ENCODE measurements at places on chromosomes 13 and 19.

GRCh38 chr13:99067159-99067985 is 89.5 kb upstream of the DOCK9 start:
- no peaks in the 10 kb centered on the region for H3K36me3 ChIP-seq
- no peaks in the 10 kb centered on the region for H3K4me1 ChIP-seq
- H3K27me3 ChIP-seq, result no peaks in the 10 kb centered on the region
- H3K4me3 ChIP-seq, result no peak overlapping the region
- DNase-seq, result no peak

DNA sequence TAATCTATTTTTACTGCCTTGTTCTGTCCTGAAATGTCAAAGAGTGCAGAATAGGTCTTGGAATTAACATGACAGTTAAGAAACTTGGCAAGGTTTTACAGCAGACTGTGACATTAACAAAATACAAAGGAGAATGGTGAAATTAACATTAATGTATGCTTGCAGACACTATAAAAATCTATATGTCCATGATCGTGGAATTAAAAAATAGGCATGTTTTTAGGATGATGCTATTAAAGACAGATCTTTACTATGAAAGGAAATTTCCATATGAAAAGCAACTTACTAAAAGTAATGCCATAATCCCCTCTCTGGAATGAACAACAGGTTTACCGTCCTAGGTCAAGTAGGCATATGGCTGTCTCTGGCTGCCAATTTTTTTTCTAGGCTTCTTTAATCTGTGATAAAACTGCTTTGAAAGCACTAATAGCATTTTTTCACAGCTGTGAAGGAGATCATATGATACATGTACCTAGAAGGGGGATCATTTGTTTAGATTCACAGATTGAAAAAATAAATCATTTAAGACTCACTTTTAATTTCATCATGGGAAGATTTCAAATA is 291.5 kb downstream of the ZNF536 start:
- no peaks in the 10 kb centered on the region for H3K36me3 ChIP-seq
- H3K4me1 ChIP-seq, result no peaks in the 10 kb centered on the region
- DNase-seq, result no peak

DNA sequence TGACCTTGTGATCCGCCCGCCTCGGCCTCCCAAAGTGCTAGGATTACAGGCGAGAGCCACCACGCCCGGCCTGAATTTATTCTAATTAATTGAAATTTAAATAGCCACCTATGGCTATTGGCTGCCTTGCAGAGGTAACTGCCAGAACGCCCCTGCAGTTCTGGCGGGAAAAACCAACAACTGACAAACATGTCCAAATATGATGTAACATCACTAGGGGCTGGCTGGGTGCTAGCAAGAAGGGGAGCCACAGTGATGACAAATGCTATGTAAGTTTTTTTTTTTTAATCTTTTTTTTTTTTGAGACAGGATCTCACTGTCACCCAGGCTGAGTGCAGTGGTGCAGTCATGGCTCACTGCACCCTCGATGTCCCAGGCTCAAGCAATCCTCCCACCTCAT is 12.9 kb downstream of the ZSWIM9 start:
- H3K4me1 ChIP-seq, result no peaks in the 10 kb centered on the region
- no peaks in the 10 kb centered on the region for H3K36me3 ChIP-seq
- no peak overlapping the region for H3K4me3 ChIP-seq
- no peak for DNase-seq

- no peak for DNase-seq
- H3K27me3 ChIP-seq, result no peaks in the 10 kb centered on the region
- H3K27ac ChIP-seq, result peak overlapping the region; percentile 95
- peak overlapping the region; percentile 85 for H3K4me3 ChIP-seq
- H3K36me3 ChIP-seq, result no peaks in the 10 kb centered on the region
- no peaks in the 10 kb centered on the region for H3K4me1 ChIP-seq
These were observed 18.1 kb upstream of the LRP3 start for GRCh38 chr19:33175886-33176669.

DNA sequence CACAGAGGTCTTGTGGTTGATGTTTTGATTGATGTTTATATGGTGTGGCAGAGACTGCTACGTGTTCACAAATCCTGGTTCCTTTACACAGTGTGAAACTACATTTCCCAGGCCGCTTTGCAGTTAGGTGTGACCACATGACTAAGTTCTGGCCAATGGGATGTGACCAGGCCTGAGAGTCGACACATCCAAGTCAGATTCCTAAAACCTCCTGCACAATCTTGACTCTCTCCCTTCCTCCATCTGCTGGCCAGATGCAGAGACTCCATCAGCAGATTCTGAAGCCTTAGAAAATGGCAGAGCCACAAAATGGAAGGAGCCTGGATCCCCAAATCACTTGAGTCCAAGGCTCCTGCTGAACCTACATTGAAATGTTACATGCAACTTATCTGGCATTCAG is 12.6 kb downstream of the CD37 start:
- no peaks in the 10 kb centered on the region for H3K36me3 ChIP-seq
- no peaks in the 10 kb centered on the region for H3K4me1 ChIP-seq
- no peak for DNase-seq
- H3K27me3 ChIP-seq, result no peaks in the 10 kb centered on the region
- H3K4me3 ChIP-seq, result no peak overlapping the region

DNA sequence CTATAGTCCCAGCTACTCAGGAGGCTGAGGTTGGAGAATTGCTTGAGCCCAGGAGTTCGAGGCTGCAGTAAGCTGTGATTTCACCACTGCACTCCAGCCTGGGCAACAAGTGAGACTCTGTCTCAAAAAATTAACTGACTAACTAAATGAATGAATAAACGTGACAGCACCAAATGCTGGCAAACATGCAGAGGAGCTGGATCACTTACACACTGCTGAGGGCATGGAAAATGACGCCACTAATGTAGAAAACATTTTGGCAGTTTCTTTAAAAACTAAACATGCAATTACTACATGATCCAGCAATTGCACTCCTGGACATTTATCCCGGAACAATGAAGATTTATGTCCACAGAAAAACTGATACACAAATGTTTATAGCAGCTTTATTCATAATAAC is 31.3 kb upstream of the GTF3A start:
- no peaks in the 10 kb centered on the region for H3K4me1 ChIP-seq
- no peak overlapping the region for H3K27ac ChIP-seq
- no peaks in the 10 kb centered on the region for H3K36me3 ChIP-seq
- H3K4me3 ChIP-seq, result no peak overlapping the region

GRCh38 chr19:12778017-12778904 is 2.9 kb upstream of the HOOK2 start:
- peak; percentile 86 for DNase-seq
- peak overlapping the region; percentile 97 for H3K27ac ChIP-seq
- H3K4me3 ChIP-seq, result peak overlapping the region; percentile 80
- peaks cover 8% of the 10 kb centered on the region for H3K4me1 ChIP-seq
- no peaks in the 10 kb centered on the region for H3K36me3 ChIP-seq

DNA sequence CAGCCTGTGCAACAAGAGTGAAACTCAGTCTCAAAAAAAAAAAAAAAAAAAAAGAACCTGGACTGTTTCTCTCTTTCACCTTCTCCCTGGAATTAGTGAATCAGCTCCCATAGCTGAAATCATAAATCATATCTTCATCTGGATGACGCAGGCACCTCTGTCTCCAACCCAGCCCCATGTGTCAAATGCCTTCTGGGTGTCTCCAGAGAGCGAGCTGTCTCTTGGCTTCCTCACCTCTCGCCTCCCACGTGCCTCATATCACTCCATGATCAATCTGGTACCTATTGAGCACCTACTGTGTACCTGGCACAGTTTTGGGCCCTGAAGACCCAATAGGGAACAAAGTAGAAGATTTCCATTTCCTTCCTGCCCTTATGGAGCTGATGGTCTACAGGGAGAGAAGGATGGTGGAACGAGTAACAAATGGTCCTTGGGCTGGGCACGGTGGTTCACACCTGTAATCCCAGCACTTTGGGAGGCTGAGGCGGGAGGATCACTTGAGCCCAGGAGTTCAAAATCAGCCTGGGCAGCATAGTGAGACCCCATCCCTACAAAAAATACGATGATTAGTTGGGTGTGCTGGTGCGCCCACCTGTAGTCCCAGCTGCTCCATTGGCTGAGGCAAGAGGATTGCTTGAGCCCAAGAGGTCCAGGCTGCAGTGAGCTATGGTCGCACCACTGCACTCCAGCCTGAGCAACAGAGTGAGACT is 2.5 kb downstream of the HSD11B1L start:
- H3K36me3 ChIP-seq, result no peaks in the 10 kb centered on the region
- H3K27me3 ChIP-seq, result no peaks in the 10 kb centered on the region
- H3K4me1 ChIP-seq, result peaks cover 13% of the 10 kb centered on the region
- DNase-seq, result no peak
- no peak overlapping the region for H3K4me3 ChIP-seq

DNA sequence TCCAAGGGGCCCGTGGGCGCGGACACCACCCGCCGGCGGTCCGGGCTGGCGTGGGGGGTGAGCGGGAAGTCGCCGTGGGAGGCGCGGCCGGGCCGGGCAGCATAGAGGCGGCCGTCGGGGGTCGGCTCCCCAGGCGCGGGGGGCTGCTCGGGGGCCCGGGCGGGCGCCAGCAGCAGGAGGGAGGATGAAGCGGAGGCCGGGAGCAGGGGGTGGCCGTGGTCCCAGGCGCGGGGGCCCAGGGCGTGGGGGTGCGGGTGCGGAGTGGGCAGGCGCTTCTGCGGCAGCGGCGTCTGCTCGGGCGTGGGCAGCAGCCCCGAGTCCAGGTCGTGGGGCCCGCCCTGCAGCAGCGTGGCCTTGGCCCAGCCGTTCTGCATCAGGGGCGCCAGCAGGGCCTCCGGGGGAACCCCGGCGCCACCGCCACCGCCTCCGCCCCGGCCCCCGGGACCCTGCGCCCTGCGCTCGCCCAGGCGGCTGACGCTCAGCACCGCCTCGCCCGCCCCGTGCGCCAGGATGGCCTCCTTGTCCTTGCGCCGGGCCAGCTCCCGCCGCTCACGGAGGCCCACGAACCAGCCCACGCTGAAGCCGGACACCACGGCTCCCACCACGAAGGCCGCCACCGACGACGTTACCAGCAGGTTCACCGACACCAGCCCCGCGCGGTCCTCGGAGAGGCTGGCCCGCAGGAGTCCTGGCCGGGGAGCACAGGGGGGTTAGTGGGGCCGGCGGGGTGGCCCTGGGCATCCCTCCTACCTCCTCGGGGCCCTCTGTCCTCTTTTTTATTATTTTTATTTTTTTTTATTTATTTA is 4.2 kb upstream of the LRG1 start:
- no peak for DNase-seq
- no peak overlapping the region for H3K27ac ChIP-seq
- H3K36me3 ChIP-seq, result no peaks in the 10 kb centered on the region

DNA sequence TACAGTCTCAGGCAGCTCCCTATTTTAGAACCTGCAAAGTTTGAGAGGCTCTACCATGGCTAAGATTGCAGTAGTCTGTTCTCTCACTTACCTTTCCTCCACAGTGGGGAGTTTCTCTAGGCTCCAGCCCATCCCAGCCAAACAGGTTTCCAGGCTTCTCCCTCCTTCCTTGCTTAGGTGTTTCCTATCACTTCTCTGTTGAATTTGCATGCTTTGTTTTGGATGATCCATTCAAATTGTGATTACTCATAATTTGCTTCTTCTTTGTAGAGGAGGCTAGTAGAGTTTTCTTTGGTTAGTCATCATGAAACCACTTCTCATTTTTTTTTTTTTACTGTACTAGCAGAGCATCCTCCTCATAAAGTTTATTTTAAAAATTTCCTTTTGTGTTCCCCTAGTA is 1242.2 kb upstream of the MIR17HG start:
- H3K4me3 ChIP-seq, result no peak overlapping the region
- H3K36me3 ChIP-seq, result no peaks in the 10 kb centered on the region
- DNase-seq, result no peak
- H3K27ac ChIP-seq, result no peak overlapping the region
- no peaks in the 10 kb centered on the region for H3K4me1 ChIP-seq

DNA sequence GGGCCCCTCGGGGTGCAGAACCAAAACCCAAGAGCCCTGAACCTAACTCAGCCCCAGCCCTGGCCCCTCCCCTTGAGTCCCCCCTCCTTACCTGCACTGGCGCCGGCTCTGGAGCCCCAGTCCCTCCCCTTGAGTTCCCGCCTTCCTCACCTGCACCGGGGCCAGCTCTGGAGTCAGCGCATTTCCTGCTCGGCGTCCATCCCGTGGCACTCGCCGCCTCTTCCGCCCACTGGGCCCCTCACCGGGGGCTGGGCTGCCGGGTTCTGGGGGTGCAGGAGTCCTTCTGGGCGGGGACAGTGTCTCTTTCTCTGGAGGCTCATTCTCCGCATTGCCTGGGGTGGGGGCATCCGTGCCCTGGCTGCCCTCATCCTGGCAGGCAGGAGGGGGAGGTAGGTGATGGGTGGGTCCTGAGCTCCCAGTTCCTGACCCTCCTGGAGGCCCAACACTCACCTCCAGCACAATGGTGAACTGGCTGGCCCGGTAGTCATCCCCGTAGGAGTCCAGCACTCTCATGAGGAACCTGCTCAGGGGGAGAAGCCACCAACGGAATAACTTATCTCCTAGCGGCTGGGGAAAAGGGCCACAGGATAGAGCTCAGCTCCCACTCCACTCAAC is 5.3 kb downstream of the NDUFA3 start:
- no peaks in the 10 kb centered on the region for H3K4me1 ChIP-seq
- no peak overlapping the region for H3K27ac ChIP-seq
- no peak for DNase-seq
- no peak overlapping the region for H3K4me3 ChIP-seq

- H3K27me3 ChIP-seq, result no peaks in the 10 kb centered on the region
- H3K27ac ChIP-seq, result no peak overlapping the region
- no peak for DNase-seq
- no peak overlapping the region for H3K4me3 ChIP-seq
- no peaks in the 10 kb centered on the region for H3K4me1 ChIP-seq
- no peaks in the 10 kb centered on the region for H3K36me3 ChIP-seq
These were observed 8.5 kb downstream of the PLEKHA4 start for GRCh38 chr19:48859711-48860572.

DNA sequence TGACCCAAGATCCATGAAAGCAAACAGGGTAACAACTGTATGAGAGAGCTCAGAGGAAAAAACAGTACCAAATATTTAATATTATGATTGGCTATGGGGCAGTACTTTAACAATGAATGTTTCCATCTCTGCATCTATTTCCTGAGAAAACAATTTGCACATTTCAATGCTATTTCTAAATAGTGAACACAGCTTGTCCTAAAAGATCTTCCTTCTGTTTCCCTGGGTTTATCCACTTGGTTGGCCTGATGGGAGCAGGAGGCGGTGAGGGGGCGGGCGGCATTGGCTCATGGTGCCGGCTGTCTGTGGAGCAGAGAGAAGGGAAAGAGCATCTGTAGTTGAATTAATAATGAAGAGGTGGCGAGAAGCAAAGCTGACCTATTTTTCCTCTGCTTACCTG is 291.4 kb downstream of the DCLK1 start:
- H3K27me3 ChIP-seq, result no peaks in the 10 kb centered on the region
- no peak overlapping the region for H3K4me3 ChIP-seq
- no peak for DNase-seq
- H3K4me1 ChIP-seq, result no peaks in the 10 kb centered on the region
- H3K36me3 ChIP-seq, result no peaks in the 10 kb centered on the region
- H3K27ac ChIP-seq, result peak overlapping the region; percentile 20

- no peaks in the 10 kb centered on the region for H3K36me3 ChIP-seq
- H3K27me3 ChIP-seq, result no peaks in the 10 kb centered on the region
- H3K4me3 ChIP-seq, result no peak overlapping the region
- H3K27ac ChIP-seq, result no peak overlapping the region
- H3K4me1 ChIP-seq, result no peaks in the 10 kb centered on the region
These were observed 423.3 kb downstream of the MZT1 start for GRCh38 chr13:72303941-72304746.

- no peaks in the 10 kb centered on the region for H3K27me3 ChIP-seq
- no peak overlapping the region for H3K4me3 ChIP-seq
- H3K27ac ChIP-seq, result no peak overlapping the region
- no peaks in the 10 kb centered on the region for H3K4me1 ChIP-seq
These were observed 278.7 kb upstream of the KLHL1 start for GRCh38 chr13:70386919-70387318.
